ENCODE measurements at places on chromosomes 5 and 9.

GRCh38 chr5:117102591-117102990 is 528.0 kb upstream of the SEMA6A start:
- DNase-seq = no peak

- no peak for DNase-seq
Measured at GRCh38 chr9:129197978-129198318, 19.9 kb upstream of the IER5L start.

- no peak for DNase-seq
Measured at GRCh38 chr5:91151947-91152346, 231.2 kb downstream of the ARRDC3 start.

GRCh38 chr9:34992376-34992951 is 2.9 kb downstream of the DNAJB5 start:
- DNase-seq = peak; percentile 33

- no peak for DNase-seq
Measured at GRCh38 chr9:71734950-71735349, 33.4 kb downstream of the CEMIP2 start.

DNA sequence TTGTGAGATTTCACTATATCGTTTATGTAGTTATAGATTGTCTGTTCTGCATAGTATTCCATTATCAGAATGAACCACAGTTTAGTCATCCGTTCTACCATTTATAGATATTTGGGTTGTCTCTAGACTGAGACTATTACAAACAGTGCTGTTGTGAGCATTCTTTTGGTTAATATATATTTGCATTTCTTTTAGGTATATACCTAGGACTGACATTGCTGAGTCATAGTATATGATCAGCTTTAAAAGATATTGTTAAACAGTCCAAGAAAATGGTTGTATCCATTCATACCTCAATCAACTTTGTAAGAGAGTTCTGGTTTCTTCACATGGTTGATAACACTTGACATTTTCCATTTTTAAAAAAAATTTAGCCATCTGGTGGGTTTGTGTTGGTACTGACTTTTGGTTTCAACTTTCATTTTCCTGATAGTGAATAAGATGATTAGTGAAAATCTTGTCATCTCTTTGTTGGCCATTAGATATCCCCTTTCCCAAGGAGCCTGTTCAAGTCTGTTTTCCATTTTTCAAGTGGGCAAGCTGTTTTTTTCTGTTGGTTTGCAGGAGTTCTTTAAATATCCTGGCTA is 22.9 kb upstream of the ADAM19 start:
- no peak for DNase-seq

DNA sequence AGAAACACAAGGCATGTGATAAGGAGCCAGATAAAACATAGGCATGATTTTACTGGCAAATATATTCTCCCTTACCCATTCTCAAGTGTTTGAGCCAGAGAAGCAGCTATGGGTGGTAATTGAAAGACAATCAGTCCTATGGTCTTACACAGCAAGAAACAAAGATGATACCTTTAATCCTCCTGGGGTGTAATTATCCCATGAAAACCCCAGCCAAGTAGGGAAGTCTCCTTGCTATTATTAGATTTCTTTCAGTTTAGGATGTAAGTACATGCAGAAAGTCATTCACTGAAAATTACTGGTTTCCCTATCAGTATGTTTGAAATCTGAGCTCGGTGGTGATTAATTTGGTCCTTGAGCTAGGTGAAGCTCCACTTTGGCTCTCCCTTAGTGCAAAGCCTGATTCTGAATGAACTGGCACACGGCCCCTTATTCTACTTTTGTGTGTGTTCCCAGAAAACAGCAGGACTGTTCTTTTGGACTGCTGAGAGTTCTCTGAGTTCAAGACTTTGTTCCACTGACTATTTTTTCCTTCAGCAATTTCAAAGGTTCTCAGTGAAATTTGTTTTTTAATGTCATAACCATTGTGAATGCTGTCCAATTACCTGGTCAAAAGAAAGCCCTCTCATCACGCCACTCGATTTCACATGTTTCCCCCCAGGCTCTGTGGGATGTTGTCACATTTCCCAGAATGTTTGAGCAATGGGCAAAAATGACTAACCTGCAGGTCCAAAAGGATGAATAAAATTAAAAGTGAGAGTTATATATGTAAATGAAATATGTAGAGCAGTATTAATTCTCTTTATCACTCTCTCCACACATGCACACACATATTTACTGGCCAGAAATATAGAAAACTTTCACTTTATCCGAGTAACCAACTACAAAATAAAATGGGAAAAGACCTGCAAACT is 343.0 kb downstream of the RAB3C start:
- DNase-seq = no peak

- DNase-seq = no peak
Measured at GRCh38 chr9:94983552-94983951, 257.1 kb downstream of the AOPEP start.
